Panc1 (cell line): ENCODE measurements at places on chromosomes 6 and 20. TPM values are rescaled to one million over a fixed set of nuclear protein-coding genes. Genes with fewer than 3 reads are reported as not detected.

The MYH7B gene
- 0.59 TPM for total RNA-seq

The RNGTT gene
- total RNA-seq: 21.2 TPM

The GTF2H4 gene
- 27.5 TPM for total RNA-seq

The ARG1 gene
- total RNA-seq: not detected

The MEP1A gene
- not detected for total RNA-seq

The OPRL1 gene
- 3.9 TPM for total RNA-seq

The MAPK14 gene
- 42.3 TPM for total RNA-seq

The ZSCAN12 gene
- 3.2 TPM for total RNA-seq

The TNXB gene
- total RNA-seq: 1.8 TPM

The LRRN4 gene
- total RNA-seq: 0.57 TPM
